ENCODE measurements at places on chromosomes 11 and 22. TPM values are rescaled to one million over a fixed set of nuclear protein-coding genes. Genes with fewer than 3 reads are reported as not detected.

DNA sequence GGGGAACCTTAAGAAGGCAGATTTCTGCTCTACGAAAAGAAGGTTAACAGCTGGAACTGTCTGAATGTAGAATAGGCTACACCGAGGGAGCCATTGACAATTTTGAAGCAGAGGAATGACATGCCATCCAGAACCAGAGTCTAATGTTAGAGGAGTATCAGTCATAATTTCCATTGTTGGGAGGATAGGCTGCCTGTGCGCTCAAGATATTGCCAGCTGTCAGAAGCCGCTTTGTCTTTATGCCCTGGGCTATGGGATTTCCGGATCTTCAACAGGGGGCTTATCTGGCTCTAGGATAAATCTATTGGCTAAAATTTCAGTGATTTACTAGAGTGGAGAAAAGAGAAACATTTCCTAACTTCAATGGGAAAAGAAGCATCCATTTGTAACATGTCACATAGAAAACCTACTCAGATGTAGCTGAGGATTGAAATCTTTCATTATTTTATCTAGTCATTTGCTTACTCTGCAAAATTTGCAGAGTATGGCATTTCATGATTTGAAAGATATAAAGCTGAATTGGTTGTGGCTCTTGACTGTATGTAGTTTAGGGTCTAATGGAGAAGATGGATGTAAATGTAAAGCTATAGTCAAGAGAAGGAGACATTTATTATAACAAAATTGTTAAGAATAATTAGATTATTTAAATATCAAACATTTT, 78.9 kb downstream of the ANO3 start:
- no peak for DNase-seq

- DNase-seq: no peak
These were observed 27.8 kb downstream of the PHLDB1 start for GRCh38 chr11:118635237-118635591.

Gene GPR83
- total RNA-seq: 0.06 TPM

DNA sequence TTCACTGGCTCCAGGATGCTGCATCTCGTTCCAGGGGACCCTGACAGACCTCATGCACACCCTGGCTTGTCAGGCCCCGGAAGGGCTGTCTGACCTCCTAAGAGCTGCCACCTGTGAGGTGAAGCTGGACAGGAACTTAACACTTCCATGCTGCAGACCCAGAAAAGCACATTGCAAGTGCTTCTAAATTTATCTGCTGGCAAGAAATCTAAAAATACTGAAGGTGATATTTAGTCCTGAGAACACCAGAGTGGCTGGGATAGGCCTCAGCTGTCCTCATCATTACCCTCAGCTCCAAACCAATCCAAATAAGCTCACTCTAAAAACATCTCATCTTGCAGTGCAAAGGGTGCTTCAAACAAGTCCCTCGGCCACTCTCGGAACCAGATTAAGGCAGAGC, 46.7 kb downstream of the ABTB2 start:
- DNase-seq: no peak

GRCh38 chr11:9187616-9188015, 77.5 kb downstream of the DENND5A start:
- no peak for DNase-seq

DNA sequence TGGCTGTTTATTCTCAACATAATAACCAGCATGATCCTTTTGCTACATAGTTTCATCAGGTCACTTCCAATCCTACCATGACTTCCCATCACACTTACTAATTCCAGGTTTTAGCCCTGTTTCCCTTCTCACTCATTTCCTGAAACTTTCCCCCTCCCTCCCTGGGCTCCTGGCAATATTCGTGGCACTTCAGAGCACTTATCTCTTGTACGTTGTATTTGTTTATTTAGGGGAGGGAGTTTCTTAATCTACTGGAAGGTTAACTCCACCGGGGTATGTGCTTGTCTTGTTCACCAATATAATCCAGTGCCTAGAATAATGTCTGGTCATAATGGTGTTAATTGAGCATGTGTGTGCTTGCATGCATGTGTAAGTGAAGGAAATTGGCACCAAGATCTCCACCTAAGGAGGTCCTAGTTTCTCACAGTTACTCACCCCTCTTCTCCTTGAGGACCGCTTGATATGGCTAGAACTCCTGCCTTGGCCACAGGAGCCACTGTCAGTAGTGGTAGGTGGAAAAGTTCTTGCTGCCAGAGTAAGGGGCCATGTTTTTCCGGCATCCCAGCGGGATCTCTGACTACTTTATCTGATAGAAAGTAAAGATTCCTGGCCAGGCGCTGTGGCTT, 11.7 kb downstream of the EIF3L start:
- DNase-seq: no peak

DNA sequence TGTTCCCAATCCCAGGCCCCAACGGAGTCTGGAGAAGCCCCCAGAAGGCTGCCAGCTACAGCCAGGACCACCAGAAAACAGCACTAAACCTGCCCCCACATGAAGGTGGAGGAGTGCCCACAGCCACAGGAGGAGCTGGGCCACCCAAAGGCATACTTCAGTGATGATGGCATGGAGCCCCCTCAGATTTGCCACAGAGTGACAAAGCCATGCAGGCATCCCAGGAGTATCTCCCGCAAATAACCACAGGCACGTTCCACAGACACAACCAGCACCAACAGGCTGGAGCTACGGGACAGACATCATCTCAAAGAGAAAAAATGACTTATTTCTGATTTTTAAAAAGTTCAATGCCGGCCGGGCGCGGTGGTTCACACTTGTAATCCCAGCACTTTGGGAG, 10.6 kb downstream of the CARS1 start:
- DNase-seq: no peak

- DNase-seq: peak; percentile 65
These were observed 81.0 kb downstream of the PRR5L start for GRCh38 chr11:36376888-36377758.

Gene MMP13
- total RNA-seq: not detected

Gene ALX4
- total RNA-seq: not detected

DNA sequence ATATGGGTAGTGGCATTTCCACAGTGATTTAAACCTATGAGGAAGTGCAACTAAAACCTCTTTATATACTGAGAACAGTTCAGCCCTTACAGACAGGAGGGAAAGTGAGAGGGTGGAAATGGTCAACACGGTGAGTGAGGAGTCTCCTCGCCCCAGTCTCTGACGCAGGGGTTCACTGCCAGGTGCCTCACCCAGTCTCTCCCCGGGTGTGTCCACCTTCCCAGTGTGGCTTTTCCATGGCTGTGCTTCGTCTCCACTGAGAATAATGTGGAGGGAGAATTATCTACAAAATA, 116.6 kb upstream of the TOP3B start:
- no peak for DNase-seq

Gene C22orf15
- total RNA-seq: not detected

Gene SCN3B
- 69.0 TPM for total RNA-seq

Gene OR8D1
- total RNA-seq: not detected

- DNase-seq: no peak
These were observed 30.4 kb downstream of the RTN4R start for GRCh38 chr22:20237480-20238440.

DNA sequence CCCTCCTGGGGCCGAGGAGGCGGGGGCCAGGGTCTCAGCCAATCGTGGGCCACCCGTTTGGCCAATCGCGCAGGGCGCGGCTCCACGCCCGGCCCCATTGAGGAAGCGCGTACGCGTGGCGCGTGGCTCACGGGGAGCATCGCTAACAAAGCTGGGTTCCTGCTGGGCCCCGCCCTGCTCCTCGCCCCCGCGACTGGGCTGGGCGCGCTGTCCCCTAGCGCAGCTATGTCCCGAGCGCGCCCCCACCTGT, 614 bp upstream of the ASCL2 start:
- DNase-seq: peak; percentile 48

- no peak for DNase-seq
These were observed 1126.2 kb downstream of the BRD1 start for GRCh38 chr22:48701296-48702030.

Gene PNPLA5
- total RNA-seq: not detected

DNA sequence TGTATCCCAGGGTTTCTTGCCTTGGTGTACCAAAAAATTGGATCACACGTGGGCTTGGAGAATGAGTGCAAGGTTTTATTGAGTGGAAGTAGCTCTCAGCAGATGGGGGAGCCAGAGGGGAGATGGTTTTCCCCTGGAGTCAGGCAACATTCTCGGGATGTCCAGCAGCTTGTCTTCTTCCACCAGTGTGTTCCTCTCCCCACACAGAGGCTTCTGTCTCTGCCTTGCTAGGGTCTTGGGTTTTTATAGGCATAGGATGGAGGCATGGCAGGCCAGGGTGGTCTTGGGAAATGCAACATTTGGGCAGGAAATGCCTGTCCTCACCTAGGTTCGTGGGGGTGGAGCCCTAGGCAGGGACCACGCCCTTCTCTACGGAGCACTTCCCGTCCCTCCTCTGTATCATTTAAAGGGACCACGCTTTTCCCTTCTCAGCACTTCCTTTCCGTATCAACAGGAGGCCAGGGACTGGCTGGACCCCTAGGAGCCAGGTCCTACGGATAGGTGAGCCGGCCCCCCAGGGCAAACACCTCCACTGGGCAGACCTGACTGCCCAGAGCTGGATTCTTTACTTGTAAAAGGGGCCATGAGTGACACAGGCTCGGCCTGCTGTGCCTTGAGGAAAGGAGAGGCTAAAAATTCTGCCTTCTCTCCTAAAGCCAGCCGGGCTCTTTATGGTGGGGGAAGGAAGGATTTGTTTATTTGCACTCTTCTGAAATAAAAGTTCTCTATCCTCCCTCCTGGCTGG, 55.3 kb upstream of the CCDC188 start:
- DNase-seq: peak; percentile 61
